PC-3 (cell line): ENCODE measurements at places on chromosomes 12 and 14. TPM values are rescaled to one million over a fixed set of nuclear protein-coding genes. Genes with fewer than 3 reads are reported as not detected.

DNA sequence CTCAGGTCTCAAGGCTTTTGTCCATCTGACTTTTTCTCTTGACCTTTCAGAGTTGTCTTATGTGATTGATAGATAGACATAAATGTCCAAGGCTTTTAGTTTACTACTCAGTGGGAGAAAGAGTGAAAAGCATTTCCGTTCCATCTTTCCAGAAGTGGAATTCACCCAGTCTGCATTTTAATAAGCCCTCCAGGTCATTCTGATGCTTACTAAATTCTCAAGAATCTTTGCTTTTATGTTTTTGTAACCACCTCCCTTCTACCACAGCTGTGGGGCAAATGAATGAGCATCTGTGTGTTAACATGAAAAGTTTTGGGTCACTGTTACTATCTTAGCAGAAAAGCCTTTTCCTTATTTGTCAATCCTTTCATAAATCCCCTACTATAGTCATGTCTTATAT is 251.4 kb downstream of the LRIG3 start:
- no peak for DNase-seq

DNA sequence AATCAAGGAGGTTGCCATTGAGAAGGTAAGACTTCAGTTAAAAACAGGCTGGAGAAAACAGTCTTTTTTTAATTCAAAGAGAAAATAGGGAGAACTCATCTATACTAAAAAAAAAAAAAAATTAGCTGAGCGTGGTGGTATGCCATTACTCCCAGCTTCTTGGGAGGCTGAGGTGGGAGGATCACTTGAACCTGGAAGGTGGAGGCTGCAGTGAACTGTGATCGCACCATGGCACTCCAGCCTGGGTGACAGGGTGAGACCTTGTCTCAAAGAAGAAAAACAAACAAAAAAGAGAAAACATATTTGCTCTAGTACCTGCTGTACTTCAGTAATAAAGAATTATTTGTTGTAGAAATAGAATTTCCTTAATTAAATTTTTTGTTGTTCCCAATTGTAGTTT is 68.6 kb downstream of the DNAH10 start:
- no peak for DNase-seq

DNA sequence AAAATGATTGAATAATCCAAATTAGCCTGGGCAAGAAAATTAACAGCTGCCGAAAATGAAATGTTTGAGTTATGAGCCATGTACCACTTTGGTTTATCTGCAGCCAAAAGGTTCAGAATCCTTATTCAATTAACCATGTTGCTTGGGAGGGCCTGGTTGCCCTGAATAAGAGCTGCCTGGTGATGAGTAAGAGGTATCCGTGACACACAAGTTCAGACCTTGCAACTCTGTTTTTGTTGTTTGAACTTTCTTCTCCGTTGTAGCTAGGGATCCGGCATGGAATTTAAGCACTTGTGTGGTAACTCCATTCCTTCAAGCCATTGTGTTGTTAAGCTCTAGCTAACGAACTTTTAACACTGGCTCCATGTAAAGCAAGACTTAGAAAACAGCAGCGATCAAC is 35.7 kb downstream of the FOXA1 start:
- no peak for DNase-seq

DNA sequence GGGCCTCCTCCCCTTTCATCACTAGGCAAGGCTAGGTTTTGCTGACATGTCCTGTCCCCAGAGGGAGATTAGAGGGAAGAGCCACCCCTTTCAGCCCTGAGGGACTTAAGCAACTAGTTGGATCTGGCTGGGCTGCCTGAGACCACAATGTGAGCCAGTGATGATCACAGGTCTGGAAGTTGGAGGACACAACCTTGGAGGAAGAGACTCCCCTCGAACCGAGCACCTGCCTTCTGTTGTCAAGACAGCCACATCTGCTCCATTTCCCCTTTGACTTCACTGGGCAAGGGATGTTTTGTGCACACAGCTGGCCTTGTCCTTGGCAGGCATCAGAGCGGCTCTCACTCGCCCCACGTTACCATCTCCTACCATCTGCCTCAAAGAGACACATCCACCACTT is 31.4 kb downstream of the MVK start:
- no peak for DNase-seq

- DNase-seq: peak; percentile 26
These were observed 883 bp downstream of the FOXJ2 start for GRCh38 chr12:8033153-8034044.

The ACSS3 gene
- total RNA-seq: not detected in 2 replicates

The STON2 gene
- 12.3 and 16.1 TPM in 2 replicates for total RNA-seq

The AKAP3 gene
- total RNA-seq: 1.1 and 1.9 TPM in 2 replicates

The FOXM1 gene
- 71.4 and 88.6 TPM in 2 replicates for total RNA-seq

The MMAB gene
- 83.0 and 83.5 TPM in 2 replicates for total RNA-seq

The KRT3 gene
- 0.17 and 0.33 TPM in 2 replicates for total RNA-seq

The DIO2 gene
- 2.0 and 6.6 TPM in 2 replicates for total RNA-seq
